Stimulated activated CD8-positive, alpha-beta memory T cell treated with anti-CD3 and anti-CD28 coated beads, Interleukin-7, amount 100 ng/mL, for 48 hours (primary cell): ENCODE measurements at places on chromosomes 5 and 9.

DNA sequence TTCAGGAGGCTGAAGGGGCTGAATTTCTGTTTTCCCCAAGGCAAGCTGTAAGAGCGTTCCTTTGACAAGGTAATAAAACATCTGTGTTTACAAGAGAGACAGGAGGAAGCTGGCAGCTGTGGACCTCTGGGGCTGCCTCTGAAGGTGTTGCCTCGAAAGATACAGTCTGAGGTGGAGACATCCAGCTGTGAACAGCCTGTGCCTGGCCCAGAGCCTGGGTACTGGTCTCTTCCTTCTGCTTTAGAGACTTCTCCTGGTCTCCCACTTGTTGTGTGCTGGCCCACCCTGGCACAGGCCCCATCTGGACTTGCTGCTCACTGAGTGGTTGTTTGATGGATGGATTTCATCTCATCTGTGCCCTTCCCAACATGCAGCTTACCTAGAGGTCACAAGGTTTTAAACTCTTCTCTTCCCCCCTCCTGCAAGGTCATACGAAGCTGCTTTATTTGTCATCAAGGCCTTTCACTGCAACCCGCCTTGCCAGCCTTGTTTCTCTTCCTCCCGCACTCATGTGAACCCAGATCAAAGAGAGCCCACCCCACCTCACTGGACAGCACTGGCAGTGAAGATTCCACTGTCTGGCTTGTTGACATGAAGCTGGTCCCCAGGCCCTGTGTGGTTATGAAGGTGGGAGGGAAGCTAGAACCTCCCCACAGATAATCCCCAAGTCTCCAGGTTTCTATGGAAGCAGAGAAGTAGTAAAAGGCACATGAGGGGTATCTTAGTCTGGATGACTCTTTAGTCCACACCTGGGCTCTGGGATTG is 35.0 kb upstream of the ALDH1B1 start:
- DNase-seq = no peak

- no peak for DNase-seq
These were observed 146.9 kb downstream of the GOLPH3 start for GRCh38 chr5:32027093-32027716.

GRCh38 chr5:36377192-36377591 is 75.5 kb upstream of the RANBP3L start:
- DNase-seq = no peak

DNA sequence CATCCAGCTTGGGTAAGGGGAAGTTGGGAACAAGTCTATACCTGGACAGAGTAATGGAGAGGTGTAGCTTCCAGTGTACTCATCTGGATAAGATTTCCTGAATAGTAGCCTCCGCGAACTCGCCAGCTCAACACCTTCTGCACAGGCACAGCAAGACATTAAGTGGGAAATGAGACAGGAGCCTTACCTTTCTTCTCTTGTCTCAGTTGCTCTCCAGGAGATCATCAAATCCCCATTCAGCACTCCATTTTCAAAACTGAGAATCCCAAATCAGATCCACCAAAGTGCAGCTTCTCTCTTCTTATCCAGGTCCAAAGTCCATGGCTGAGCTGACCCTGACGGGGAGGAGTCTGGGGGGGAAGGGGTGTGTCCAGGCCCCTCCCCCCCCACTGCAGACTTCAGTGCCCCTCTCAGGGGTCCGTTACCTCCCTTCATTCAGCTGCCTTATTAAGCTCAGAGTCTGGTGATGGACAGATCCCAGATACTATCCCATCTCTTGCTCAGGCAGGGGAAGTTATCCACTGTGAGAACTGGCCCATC is 5.9 kb upstream of the MGAT1 start:
- DNase-seq = no peak

GRCh38 chr5:92330365-92330764 is 947.2 kb upstream of the ARRDC3 start:
- no peak for DNase-seq

DNA sequence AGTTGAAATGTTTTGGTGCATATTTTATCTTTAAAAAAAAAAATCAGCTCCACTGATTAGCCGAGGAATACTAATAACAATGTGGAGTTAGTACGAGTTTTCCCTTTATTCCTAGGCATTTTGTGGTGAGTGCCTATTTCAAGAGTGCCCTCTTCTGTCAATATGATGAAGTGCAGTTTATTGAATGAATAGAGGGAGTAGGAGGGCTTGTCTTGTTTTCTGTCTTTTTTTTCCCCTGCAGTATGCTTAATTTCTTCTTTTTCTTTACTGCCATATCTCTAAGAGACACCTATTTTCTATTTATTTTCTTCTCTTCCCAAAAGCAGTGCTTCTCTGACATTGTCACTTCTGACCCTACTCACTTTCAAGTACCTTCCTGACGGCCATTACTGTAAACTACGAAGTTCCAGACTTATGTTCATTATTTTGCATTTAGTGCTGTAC is 169.6 kb upstream of the PITX1 start:
- no peak for DNase-seq

DNA sequence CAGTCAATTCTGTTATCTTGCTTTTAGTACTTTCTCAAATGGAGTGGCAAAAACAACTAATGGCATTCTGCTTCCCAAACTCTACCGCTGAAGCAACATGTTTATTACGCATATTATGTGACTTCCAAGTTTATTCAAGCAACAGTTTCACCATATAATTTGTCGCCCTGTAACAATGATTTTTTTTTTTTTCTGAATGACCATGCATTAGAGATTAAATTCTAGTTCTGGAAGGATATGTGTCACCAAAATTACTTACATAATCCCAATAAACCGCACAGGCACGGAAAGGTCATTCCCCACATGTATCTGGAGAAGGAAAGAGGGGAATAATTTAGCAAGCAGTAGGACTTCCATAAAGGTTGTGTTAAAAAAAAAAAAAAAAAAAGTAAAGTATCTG is 691.8 kb downstream of the DNAH5 start:
- DNase-seq = no peak

- no peak for DNase-seq
These were observed 125.6 kb downstream of the NXNL2 start for GRCh38 chr9:88660611-88661010.

- no peak for DNase-seq
These were observed 39.7 kb upstream of the GABRP start for GRCh38 chr5:170743876-170744212.

DNA sequence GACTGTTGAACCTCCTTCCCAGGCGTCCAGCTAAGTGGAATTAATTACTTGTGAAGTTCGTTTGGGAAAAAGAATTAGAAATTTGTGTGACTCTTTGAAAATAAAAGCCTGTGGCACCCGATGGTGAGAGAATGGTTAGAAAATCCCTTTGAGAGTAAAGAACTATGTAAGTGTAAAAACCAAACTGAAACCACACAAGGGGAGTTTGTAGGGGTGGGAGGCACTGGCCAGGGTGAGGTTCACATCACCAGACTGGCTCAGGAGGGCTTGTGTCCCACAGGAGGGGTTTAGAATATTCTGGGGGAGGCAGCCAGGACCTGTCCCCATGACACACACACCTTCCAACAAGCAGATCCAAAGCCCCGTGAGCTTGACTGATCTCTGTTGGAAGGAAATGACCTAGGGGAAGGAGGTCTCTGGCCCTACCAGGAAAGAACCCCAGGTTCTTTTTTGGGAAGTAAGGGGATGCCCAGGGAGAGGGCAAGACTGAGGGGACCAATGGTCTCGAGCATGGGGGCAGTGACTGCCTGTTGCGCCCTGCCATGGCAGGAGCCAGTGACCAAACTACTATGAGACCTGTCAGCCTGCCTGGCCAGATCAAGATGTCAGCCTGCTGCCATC is 4.3 kb downstream of the SPATA24 start:
- DNase-seq = no peak
